ENCODE measurements at places on chromosomes 2 and 18.
A peak's percentile ranks its signal among the peaks of the same experiment; 100 is the strongest.

DNA sequence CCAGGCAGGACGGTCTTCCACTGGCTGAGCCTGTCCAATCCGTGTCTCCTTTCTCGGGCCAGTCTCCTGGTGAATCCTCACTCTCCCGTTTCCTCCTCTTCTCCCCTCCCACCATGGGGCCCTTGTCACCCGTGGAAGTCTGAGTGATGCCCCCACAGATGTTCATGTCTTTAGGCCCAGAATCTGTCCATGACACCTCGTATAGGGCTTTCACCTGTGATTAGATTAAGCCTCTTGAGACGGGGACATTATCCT is 193.5 kb downstream of the ZFP36L2 start:
- no peak for DNase-seq

GRCh38 chr2:179701524-179702110 is 159.8 kb downstream of the ZNF385B start:
- no peak for DNase-seq

DNA sequence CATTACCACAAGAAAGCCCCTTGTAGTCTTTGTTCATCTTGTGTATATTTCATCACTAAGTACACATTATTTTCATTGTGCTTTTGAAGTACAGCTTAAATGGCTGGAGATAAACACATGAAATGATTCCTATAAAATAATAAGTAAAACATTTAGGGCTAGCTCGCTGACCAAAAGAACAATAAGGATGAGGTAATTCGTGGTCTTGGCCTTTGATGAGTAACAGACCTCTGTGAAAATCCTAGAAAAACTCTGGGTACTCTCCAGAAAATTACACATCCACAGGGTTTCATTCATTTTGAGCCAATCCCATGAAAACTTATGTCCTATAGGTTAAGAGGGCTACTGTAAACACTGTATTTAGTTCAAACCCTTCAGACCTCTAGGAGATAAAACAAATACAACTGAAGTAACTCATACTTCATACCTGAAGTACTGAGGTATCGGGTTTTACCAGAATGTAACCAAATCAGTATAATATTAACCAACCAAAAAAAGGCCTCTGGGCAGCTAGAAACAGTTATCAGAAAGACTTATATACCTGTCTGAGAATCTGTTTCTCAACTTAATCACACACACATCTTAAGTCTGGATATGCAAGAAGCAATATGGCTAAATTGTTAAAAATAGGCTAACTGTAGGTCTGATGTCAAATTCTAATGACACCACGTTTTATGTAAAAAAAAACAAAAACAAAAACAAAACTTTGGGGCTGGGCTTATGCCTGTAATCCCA is 31.0 kb downstream of the CFAP36 start:
- no peak for DNase-seq

GRCh38 chr2:232839411-232840079 is 30.5 kb upstream of the SNORC start:
- peak; percentile 76 for DNase-seq

DNA sequence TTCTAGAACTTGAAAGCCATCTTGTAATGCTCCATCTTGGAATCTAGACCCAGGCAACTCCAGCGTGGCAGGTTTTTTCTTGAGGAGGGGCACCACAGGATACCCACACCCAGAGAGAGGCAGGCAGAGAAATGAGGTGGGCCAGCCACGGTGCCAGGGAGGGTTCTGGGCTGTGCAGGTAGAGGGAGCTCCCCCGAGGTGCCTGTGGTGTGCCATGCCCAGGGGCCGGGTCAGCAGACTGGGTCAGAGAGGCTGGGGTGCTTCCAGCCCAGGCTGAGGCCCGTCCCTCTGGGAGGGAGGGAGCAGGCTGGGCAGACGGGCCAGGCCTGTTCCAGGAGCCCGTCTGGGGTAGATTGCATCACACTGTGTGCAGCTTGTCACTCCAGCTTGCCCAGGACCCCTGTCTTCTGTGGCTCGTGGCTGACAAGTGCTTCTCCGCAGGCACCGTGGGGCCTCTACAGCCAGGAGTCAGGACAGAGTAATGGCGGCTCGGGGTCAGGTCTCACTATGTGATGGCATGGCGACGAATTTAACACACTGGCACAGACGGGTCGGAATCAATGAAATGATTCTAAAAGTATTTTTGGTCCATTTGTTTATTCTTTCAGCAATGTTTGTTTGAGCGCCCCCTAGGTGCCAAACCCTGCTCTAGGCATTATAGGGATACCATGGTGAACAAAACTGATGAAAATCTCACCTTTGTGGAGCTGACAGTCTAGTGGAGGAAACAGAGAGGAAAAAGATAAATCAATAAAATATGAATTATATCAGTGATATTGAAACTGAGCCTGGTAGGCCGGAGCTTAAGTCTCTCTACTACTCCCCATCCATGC is 144.0 kb downstream of the ACOXL start:
- no peak for DNase-seq

DNA sequence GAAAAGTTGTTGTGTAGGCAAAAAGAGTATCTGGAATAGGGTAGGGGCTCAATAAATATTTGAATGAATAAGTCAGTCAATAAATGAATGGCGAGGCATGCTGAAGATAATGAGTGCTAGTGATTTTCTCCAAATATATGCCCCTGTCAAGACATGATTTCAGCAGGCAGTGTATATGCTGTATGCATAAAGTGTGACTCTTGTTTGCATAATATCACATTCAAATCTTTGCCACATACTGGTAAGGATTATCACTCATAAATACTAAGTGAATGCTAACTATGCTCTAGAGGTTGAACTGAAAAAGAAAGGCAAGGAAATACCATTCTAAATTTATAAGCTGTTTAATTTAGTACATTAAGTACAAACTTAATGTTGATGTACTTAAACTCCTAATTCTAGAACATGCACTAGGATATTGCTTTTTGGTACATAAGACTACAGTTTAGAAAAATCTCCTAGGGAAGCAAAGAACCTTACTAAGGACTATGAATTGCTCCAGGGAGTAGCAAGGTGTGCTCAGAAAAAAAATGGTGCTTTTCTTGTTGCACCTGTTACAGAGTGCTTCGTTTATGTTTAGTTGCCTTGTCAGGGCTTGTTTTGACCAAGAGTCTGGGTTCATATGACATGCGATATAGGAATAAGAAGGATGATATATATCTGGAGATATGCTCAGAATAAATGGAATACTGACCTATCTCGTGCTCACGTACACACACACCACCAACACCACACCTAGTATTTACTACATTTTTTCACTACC is 224.0 kb upstream of the TANK start:
- no peak for DNase-seq

- no peak for DNase-seq
Observed at GRCh38 chr2:2075875-2076529, 255.1 kb downstream of the MYT1L start.

DNA sequence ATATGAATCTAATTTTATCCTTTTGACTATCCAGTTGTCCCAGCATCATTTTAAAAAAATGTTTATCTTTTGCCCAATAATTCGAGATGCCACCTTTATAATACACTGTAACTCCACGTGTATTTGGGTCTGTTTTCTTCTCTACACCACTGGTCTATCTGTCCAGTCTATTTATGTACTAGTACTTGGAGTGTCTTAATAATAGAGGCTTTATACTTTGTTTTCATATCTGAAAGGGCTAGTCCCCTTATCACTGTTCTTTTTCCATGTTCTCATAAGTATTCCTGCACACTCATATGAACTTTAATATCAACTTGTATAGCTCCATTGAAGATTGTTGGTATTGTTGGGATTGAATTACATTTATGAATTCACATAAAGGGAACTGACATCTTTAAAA is 101.1 kb upstream of the RMP24 start:
- DNase-seq = no peak

DNA sequence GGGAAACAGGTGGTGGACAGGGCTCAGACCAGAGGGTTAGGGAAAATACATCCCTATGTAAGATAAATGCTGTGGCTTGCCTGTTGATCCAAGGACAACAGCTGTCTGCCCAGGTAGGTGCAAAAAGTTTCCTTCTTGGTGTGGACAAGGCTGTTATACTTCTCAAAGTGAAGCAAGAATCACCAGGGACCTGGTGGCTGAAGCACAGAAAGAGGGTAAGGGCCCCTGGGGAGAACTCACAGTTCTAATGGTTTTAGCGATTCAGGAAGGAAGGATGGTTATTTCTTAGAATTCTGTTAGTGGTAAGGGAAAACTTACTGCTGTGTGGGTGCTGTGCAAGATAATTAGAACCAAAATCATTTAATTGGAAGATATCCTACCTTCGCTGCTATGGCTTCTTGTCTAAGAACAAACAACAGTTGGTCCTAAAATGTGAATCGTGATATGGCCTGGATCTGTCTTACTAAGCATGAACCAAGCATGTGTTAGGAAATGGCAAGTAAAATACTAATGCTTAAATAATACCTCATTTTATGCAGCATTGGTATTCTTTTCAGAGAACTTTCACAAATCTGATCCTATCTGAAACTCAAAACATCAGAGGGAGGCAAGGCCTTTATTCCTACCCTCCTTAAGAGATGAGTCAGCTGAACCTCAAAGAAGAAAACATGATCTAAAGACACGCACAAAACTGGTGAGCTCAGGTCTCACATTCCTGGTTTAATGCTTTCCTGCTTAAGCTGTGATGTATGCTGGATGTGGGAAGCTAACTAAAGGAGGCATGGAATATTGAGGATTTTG is 159.2 kb upstream of the THUMPD2 start:
- no peak for DNase-seq

GRCh38 chr2:25639131-25639530 is 34.2 kb downstream of the DTNB start:
- DNase-seq = no peak

DNA sequence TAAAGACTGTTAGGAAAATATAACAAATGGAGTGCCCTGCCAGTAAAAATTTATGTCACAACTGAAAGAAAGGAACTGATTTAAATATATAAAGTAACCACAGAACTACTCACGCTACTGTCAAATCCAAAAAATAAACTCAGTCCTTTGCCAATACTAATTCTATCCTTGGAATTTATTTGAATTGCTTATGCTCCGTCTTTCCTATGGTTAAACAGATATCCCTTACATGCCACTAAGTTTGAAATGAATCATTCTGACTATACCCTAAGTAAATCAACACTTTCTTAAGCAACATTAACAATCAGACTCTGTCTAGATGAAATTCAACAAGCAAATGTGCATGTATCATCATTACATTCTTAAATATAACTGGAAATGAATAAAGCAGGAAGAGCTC is 9.8 kb downstream of the HNRNPLL start:
- DNase-seq = no peak

DNA sequence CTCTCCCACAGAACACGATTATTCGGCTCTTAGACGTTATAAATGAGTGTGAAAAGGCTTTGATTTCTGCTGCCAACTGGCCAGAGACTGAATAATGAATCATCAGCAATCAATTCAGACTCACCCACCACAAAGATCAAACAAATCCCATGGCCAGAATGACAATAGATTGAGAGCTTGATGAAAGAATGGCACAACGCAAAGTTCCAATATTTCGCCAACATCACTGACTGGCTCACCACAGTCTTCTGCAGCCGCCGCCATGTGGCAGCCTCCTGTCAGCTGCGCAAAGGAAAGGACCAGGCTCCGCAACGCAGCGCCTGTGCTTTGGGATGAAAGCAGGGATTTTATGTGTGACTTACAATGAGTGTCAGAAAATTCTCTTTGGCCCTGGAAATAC is 104.4 kb upstream of the SOX11 start:
- DNase-seq = no peak

GRCh38 chr2:189798312-189799029 is 14.2 kb downstream of the PMS1 start:
- DNase-seq = peak; percentile 56

DNA sequence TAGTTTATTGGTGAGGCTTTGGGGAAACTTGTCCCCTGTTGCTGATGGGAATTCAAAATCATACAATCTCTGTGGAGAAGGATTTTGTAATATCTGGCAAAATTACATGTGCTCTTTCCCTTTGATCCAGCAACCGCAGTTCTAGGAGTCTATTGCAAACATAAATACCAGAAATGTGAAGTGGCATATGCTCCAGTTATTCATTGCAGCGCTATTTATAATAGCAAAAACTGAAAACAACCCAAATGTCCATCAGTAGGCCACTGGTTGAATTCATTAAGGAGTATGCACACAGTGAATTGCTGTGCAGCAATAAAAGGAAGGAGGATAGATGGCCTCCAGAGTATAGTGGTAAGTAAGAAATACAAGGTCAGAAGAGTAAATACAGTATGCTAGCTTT is 76.5 kb downstream of the HNRNPLL start:
- no peak for DNase-seq

- DNase-seq = no peak
Observed at GRCh38 chr2:39203382-39203781, 40.4 kb downstream of the CDKL4 start.

- DNase-seq = peak; percentile 64
Observed at GRCh38 chr2:137947728-137948336, 16.4 kb upstream of the HNMT start.

GRCh38 chr2:349390-349789 is 61.5 kb upstream of the ALKAL2 start:
- no peak for DNase-seq

DNA sequence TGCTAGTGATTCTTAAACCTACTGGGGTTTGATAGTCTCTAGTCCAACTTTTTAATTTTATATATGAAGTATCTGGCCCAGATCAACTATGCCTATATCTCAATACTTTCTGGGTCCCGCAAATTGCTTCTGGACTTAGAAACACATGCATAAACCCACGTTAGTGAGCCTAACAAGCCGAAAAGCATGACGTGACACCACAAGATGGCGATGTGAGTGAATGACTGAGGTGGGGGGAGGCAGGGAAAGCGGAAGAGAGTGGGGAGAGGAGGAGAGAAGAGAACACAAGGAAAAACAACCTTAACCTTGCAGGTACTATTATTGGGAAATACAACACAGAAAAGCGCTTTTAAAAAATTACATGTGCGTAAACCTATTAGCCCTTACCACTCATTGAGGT is 13.8 kb downstream of the PDIA6 start:
- DNase-seq = no peak

DNA sequence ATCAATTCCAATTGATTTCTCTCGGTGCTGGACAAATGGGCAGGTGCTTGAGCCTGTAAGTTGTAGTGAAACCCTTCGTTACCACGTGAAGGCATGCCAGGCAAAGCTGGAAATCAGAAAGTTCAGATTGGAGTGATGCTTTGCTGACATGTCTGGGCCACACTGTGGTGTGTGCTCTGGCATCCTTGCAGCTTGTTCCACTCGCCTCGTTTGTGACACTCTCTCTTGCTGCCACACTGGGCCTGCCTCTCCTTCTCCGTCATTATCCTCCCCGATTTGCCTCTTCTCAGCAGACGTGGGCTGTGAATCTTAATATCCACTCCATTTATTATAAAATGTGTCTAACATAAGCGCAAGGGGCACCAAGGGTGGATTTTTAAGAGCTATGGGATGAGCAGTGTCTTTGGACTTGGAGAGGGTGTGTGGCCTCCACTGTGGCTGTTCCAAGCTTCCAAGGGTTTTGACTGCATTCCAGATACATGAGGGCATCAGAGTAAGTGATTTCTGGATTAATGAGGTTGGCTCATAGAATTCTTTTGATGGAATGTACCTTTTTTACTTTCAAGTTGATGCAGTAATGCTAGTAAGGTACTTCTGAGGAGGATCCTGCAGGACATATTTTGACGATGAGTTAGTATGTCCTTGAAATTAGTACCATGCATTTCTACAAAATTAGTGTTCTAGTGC is 238.8 kb downstream of the TPGS2 start:
- no peak for DNase-seq

Measured in globus pallidus (tissue), 1 donor.